Bronchial epithelial cell (primary cell): ENCODE measurements at places on chromosomes 11 and 22.

DNA sequence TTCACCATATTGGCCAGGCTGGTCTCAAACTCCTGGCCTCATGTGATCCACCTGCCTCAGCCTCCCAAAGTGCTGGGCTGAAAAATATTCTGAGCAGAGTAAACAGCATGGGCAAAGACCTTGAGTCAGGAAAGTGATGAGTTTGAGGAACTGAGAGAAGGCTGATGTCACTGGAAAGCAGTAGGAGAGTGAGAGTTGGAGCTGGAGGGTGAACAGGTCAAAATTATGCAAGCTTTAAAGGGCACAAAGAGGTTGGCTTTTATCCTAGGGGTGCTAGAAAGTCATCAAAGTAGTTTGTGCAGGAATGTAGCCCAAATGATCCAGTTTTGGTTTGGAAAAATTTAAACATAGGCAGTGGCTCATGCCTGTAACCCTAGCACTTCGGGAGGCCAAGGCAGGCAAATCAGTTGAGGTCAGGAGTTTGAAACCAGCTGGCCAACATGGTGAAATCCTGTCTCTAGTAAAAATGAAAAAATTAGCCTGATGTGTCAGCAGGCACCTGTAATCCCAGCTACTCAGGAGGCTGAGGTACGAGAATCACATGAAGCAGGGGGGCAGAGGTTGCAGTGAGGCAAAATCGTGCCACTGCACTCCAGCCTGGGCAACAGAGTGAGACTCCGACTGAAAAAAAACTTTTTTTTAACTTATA is 44.7 kb upstream of the CXCR5 start:
- DNase-seq, result no peak

GRCh38 chr11:68413591-68413999 is 47.0 kb upstream of the PPP6R3 start:
- DNase-seq, result no peak

DNA sequence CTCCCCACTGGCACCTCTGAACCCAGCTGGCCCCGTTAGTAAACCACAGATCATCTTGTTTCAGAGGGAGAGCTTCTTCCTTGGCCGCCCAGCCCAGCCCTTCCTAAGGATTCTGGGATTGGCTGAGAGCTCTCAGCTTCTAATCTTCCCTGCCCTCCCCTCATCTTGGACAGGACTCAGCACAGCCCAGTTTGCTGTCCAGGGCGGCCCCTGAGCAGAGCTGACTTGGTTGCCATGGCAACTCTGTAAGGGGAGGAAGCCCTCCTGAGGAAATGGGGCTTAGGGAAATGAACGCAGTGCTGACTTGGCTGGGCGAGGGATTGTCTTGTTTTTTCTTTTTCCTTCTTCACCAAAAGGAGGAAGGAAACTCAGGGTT is 4.6 kb downstream of the APOL4 start:
- no peak for DNase-seq

- no peak for DNase-seq
Observed at GRCh38 chr22:37892566-37893335, 13.3 kb upstream of the MICALL1 start.

DNA sequence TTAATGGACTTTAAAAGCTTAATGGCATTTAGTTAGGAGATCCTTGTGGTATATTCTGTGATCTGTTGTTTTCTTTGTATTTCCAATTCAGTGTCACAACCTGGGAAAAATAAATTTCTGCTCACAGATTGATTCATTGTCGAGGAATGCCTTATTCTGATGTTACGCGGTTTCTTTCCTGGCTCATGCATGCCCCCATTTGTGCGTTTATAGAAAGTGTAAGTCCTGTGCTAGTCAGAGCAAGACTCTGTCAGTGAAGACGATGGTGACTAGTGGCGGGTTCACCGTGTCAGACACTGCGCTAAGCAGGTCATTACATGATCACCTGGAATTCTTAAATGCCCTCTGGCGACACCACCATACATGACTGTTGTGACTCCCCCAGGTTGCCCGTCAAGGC is 169.4 kb downstream of the TBC1D22A start:
- DNase-seq, result peak; percentile 60

DNA sequence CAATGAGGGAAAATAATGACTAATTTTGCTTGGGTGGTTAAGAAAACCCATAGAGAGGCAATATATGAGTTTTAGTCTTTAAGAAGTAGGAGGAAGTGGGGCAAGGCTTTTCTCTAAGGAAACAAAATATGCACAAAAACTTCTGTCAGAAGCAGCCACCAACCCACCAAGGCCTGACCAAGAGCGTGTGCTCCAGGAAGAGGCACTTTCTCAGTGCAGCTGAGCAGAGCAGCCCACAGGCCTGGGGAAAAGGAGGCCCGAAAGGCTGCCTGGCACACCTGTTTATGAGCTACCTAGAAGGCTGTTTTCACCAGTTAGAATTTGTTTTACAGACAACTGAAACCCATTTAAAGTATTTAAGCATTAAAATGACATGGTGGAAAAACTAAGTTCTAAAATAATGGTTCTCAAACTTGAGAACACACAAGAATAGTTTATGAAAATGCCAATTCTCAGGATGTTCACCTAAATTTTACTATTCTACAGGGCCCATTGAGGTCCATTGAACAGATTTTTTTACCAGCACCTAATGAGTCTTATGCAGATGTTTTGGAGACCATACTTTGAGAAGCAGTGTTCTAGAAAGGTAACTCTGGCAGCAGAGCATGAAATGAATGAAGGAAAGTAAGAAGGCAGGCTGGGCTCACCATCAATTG is 160.5 kb upstream of the DDI1 start:
- DNase-seq, result no peak

DNA sequence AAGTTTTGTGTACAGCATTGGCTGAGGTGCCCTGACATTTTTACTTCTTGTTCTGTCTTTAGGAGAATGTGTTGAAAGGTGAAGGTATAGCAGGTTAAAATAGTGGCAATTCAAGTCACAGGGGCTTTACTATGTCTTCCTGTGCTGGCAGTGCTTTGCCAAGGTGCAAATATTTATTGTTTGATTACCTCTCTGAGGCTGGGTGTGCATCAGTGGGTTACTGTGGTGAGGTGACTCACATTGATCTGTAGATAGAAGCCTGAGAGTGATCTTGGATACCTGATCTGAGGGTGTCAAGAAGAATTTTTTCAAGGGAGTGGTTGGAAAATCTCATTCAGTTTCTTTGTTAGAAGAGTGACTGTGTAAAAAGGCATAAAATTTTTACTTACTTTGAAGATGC is 90.0 kb downstream of the ARHGAP42 start:
- DNase-seq, result peak; percentile 94

- peak; percentile 49 for DNase-seq
Observed at GRCh38 chr11:11148104-11148509, 204.9 kb downstream of the CSNK2A3 start.

- no peak for DNase-seq
Observed at GRCh38 chr11:33478111-33478573, 221.0 kb downstream of the HIPK3 start.

DNA sequence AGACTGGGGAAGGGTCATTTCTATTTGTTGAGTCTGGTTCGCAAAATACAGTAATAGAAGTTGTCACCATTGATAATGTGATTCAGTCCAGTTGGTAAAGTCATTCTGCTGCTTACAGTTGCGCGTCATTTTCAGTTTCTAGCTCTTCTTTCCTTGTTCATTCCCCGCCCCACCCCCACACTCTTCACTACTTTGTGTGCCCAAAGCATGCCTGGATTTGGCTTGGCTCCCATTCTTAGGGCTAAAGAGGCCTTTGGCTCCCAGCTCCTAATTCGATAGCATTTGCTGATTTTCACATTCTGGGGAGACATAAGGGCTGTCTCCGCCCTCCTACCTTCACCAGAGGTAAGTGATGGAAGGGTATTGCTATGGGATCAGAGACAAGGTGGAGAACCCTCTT is 43.0 kb downstream of the CECR2 start:
- DNase-seq, result no peak

GRCh38 chr22:21643533-21644357 is 1.6 kb downstream of the SDF2L1 start:
- no peak for DNase-seq
